ENCODE measurements at places on chromosomes 1 and 21. TPM values are rescaled to one million over a fixed set of nuclear protein-coding genes. Genes with fewer than 3 reads are reported as not detected.

Gene TMEM63A
- total RNA-seq = 101 TPM

Gene USP16
- 76.9 TPM for total RNA-seq

Gene C2CD2
- 10.1 TPM for total RNA-seq

Gene LCE3E
- not detected for total RNA-seq

Gene CYP4A22
- not detected for total RNA-seq

Gene GSTM5
- not detected for total RNA-seq

Gene PSMA5
- total RNA-seq = 59.6 TPM

Gene VWA5B1
- not detected for total RNA-seq

Gene SLC45A1
- 0.45 TPM for total RNA-seq

Gene PTPN14
- not detected for total RNA-seq

Gene C1orf94
- not detected for total RNA-seq

Gene SYT2
- not detected for total RNA-seq

Gene CEP104
- total RNA-seq = 51.8 TPM

Gene CADM3
- total RNA-seq = not detected

Gene CELA2B
- not detected for total RNA-seq

Gene SHE
- 0.10 TPM for total RNA-seq

Gene UBR4
- 178 TPM for total RNA-seq

Gene TTC39A
- not detected for total RNA-seq

Gene BTG3
- total RNA-seq = 88.8 TPM

Gene SHISA4
- total RNA-seq = 2.0 TPM

Gene GBP4
- total RNA-seq = 39.1 TPM

Gene GNAT2
- total RNA-seq = not detected

Gene SLC44A3
- 0.58 TPM for total RNA-seq

Gene KLF17
- not detected for total RNA-seq
